ENCODE measurements at places on chromosomes 4 and X.

DNA sequence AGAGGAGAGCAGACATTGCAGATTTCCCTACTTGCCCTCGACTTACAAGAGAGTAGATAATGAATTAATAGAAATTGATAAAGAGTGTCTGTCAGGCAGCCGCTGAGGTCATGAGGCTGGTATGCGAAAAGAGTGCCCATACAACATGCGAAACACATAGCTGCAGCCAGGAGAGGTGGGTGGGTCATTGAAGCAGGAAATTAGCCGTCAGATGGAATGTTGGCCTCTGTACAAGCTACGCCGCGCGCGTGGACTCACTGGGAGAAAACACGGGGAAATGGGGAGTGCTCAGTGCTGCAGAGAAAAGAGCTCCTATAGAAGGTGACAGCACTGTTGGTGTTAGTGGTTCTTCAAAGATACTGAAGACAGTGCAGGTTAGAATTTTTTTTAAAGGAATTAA lies 125.1 kb downstream of the RAPGEF2 start:
- DNase-seq: peak; percentile 63

GRCh38 chr4:124694306-124694705 lies 18.2 kb downstream of the ANKRD50 start:
- DNase-seq: no peak

DNA sequence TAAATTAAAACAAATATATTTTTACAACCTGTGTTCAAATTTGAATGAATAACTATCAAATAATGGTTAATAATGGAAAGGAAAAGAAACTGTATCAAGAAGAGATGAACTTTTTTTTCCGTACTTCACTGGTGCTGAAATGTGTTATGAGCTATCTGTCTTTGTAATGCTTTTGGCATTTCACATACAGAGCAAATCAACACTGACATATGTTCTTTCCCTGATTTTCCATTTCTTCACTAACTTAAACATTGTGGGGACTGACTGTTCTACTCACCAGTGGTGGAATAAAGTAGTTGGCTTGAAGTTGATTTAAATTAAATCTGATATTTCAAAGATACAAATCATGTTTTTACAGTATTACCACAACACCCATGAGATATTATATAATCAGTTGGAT lies 304.0 kb upstream of the BMP3 start:
- no peak for DNase-seq

- DNase-seq: no peak
Measured at GRCh38 chr4:138235419-138235952, 6.7 kb downstream of the SLC7A11 start.

- DNase-seq: peak; percentile 5
Measured at GRCh38 chrX:57211906-57212305, 74.6 kb upstream of the FAAH2 start.

DNA sequence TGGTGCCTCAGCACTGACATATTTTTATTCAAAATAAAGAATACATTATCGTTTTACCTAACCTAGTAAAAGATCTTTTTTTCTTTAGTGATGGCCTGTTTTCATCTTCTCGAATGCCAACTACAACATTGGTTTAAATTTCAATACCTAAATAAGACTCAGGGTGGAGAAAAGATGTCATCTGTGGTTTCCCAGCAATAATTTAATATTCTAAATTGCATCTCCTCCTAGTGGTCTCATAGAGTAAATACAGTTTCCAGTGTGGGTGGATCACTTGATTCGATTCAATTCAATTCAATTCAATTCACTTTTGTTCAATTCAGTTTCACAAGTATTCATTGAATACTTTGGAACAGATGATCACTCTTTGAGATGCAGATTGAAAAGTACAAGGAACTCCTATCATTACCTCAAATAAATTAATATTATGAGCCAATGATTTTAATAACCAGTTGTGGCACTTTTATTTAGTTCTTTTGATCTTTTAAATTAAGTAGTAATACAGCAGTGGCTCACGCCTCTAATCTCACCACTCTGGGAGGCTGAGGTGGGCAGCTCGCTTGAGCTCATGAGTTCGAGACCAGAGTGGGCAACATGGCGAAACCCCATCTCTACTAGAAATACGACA lies 427.2 kb downstream of the FAT4 start:
- DNase-seq: no peak

- DNase-seq: no peak
Measured at GRCh38 chrX:10906866-10907265, 204.3 kb upstream of the HCCS start.

DNA sequence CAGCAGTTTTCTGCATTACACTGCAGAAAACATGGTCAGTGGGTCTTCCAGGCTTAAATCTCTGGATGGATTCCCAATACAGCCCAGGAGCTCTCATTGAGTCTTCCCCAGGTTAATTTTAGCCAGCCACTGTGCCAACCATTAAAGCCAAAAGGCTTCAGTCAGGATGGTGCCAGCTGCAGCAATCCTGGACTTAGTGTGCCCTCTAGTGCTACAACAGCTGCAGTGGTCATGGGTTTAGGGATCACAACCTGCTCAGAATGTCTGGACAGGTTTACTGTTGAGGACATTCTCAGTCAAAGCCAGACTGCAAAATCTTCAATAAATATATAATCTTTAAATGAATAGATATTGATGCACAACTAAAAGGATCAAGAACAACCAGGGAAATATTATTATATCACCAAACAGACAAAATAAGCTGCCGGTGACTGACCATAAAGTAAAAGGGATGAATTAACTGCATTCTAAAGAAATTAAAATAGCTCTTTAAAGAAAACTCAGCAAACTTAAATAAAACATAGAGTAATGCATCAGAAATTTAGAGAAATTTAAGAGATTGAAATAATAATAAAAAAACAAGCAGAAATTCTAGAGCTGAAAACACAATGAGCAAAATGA lies 639.9 kb downstream of the SPOCK3 start:
- peak; percentile 75 for DNase-seq

- DNase-seq: peak; percentile 65
Measured at GRCh38 chrX:49079489-49080428, at the start of gene WDR45. WDR45 (minus strand) TSS chrX:49079887; CDS start chrX:49078095, 1,792 bp downstream.

DNA sequence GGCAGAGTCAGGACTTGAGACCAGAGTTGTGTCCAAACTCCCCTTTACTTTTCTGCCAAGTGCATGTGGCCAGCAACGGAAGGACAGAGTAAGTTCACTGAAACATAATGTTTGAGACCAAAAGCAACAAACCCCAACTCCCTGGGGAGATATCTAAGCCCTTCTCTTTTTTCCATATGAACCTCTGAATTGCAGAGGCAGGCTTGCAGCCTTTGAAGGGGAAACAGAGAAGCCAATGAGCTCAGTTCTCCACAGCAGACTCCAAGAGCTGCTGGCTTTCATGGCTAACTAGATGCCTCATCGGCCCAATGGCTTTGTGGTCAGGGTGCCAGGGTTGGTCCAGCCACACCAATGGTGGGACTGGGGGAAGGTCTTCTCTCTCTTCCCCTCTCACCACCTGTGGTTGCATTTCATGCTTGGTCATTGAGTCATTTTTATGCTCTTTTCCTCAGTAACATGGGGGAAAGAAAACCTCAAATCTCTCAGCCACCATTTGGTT lies 34.0 kb downstream of the STARD8 start:
- DNase-seq: no peak

DNA sequence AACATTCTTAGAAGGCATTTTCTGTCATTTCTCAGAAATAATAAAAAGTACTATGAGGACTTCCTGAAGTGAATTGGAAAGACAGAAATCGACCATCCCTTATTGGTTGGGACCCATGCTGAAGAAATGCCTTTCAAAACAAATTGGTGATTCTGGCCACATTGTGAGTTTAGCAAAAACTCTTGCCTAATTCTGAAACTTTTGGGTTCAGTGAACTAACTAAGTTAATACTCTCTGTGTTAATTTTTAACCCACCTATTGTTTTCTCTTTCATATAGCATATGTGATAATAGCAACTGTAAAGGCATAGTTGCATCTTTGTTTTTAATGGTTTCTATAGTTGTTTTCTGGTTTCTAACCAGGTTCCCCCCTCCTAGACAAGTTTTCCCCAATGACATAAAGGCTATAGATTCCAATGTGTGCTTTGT lies 129.3 kb upstream of the FAT1 start:
- no peak for DNase-seq

DNA sequence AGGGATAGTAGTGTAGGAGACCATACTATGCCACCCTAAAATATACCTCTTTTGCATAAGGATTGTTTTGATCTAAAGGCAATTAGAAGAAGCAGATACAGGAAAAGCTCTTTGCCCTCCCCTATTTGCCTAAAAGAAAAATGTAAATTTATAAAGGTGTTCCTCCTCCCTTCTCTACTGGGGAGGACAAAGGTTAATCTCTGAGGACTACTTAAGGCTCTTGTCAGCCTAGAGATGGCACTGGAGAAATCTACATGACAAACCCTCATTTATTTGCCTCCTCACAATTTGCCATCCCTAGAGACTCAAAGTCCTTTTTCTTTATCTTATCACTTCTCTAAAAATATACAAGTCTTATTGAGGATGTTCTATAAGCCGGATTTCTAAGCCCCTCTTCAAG lies 1021.8 kb downstream of the STPG2 start:
- no peak for DNase-seq

DNA sequence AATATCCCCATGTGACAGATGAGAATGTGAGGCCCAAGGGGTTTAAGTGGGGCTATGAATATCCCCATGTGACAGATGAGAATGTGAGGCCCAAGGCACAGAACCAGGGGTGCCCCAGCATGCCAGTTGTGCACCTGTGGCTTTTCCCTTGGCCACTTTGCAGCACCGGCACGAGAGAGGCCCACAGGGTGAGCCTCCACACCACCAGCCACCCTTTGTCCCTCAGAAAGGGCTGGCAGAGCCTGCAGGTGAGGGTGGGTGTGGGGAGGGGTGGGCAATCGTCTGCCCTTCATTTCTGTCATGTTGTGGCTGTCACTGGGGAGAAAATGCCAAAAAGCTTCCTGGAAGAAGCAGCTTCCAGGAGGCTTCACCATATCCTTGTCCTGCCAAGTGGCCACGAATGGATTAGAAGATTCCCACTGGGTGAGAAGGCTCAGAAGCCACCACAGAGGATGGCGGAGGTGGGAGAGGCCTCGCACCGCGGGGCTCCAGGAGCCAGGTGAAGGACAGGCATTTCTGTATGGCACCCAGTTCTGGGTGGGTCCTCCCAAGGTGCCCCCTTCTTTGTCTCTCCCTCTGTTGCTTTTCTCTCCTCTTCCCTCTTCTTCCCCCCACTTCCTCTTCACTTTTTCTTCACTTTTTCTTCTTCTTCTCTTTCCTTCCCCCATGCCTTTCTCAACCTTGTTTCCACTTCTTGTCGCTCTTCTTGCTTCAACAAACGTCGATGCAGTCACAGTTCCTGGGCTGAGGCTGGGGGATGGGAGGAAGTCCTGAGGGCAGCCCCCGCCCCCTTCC lies 469 bp upstream of the GPR78 start:
- DNase-seq: no peak

GRCh38 chr4:158159054-158159717 lies 13.6 kb downstream of the GASK1B start:
- DNase-seq: no peak

GRCh38 chr4:160772668-160773067 lies 1391.1 kb downstream of the FSTL5 start:
- no peak for DNase-seq

DNA sequence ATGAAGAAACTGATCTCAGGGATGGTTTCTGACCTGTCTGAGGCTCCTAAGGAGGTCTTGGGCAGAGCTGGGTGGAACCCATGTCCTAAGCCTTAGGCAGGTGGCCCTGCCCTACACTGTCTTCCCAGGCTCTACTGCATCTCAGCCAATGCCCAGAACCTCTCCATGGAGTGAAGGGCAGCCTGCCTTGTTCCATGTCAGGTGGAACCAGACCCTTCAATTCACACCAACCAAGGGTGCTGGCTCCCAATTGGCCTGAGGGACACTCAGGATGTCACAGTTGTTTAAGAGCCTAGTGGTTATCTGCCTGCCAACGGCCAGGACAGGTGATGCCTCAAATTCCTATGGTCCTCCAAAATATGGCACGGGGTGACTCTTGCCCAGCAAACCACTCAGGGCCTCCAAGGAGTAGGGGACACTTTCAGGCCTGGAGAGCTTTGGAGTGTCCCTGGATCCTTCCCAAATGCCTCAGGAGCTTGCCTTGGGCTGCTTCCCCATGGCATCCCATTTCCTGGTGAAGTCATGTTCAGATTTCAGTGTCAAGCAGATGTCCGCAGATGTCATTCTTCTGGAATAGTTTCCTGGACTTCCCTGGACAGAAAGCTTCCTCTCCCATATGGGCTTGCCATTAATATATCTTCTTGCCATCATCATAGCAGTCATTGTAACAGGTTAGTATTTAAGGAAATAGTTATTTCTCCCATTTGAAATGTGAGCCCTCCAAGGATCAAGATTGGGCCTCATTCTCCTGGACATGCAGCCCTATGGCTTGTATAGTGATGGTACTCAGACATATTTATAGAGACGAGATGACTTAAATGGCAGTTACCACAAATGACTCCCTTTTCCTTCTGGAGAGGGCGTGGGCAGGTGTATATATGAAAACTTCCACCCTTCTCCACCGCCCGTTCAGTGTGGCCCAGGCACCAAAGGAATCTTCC lies 67.1 kb downstream of the MED28 start:
- no peak for DNase-seq

GRCh38 chr4:6775746-6776145 lies 6.8 kb upstream of the KIAA0232 start:
- no peak for DNase-seq

GRCh38 chr4:24933684-24934275 lies 20.9 kb upstream of the CCDC149 start:
- no peak for DNase-seq

DNA sequence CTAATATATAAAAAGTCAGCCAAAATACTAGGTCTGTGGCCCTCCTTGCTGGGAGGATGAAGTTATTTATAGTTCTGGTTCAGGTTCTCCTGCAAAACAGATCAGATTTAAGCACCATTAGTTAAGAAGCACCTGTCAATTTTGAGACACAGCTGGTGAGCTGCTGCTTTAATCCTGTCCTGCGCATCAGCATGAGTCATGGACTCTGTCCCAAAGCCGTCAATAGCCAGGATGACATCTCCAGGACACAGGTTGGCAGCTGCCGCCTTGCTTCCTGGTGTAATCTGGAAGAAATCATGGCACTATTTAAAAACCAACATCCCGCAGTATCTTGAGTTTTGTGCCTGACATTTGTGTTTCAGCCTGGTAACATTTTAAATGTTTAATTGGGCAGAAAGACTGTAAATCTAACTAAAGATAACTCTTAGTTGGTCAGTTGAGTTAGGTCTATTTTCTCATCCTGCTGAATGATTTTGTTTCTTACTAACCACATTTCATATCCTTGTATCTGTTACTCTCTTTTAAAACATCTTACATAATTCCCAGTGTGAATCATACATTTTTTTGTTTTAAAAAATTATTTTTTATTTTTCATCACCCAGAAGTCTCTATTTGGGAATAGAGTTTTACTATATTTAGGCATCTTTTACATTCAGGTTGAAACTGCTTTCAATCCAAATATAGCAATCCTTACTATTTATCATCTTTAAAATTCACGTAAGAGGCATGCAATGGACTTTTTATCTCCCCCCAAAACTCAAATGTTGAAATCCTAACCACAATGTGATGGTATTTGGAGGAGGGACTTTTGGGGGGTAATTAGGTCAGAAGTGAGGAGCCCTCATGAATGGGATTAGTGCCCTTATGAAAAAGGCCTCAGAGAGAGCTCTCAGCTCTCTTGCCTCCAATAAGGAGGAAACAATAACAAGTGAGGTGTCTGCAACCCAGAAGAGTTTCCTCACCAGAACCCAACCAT lies 10.1 kb downstream of the PDLIM3 start:
- DNase-seq: no peak

- no peak for DNase-seq
Measured at GRCh38 chr4:37663552-37663951, 22.6 kb downstream of the RELL1 start.

- no peak for DNase-seq
Measured at GRCh38 chrX:123817288-123817894, 42.5 kb upstream of the XIAP start.

- DNase-seq: no peak
Measured at GRCh38 chr4:77113069-77113468, 37.3 kb upstream of the CCNI start.

- DNase-seq: no peak
Measured at GRCh38 chr4:142331646-142332045, 514.5 kb downstream of the INPP4B start.

Data from neural progenitor cell (in vitro differentiated cells).